Activated CD4-positive, alpha-beta memory T cell treated with anti-CD3 and anti-CD28 coated beads, Interleukin-2, amount 10 ng/mL, durations not matched to agents 7 days and 5 days (primary cell): ENCODE measurements at places on chromosomes 3 and 15. TPM values are rescaled to one million over a fixed set of nuclear protein-coding genes. Genes with fewer than 3 reads are reported as not detected.

GRCh38 chr15:77693576-77693975 is 60.9 kb upstream of the LINGO1 start:
- no peak overlapping the region for H3K27ac ChIP-seq
- no peaks in the 10 kb centered on the region for H3K36me3 ChIP-seq
- no peak for DNase-seq
- peaks cover 6% of the 10 kb centered on the region for H3K27me3 ChIP-seq
- H3K4me3 ChIP-seq, result no peak overlapping the region
- peaks cover 5% of the 10 kb centered on the region for H3K4me1 ChIP-seq

DNA sequence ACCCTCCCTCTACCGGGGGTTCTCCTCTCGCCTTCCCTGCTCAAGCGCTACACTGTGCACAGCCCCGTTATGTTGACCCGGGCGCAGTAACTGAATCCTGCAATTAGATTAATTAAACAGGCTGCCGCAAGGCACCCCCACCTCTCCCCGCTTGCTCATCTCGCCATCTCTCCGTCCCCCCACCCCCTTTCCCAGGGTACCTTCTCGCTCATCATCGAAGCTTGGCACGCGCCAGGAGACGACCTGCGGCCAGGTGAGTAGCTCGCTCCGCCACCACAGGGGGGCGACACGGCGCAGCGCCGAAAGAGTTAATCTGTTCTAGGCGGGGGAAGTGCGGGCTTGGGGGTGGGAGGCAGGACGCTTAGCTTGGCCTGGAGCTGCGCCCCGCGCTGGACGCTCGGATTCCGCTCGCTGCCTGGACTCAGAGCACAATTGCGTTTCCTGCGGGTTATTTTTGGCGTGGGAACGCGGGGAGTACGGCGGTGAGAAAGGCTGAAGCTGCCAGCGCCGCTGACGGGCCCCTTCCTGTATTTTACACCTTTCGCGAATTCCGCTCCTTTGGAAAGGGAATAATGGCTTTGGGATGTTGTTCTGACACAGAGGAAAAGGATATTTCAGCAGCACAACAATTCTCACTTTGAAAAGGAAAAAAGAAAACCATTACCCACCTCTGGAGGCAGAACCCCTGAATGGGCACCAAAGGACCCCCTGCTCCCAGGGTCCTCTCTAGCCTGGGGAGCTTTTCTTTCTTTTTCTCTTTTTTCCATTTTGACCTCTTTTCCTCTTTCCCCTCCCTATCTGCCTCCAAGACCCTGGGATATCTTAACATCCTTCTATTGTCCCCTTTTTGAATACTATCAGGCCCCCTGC is 1.5 kb downstream of the DLL4 start:
- H3K27ac ChIP-seq, result no peak overlapping the region
- H3K27me3 ChIP-seq, result peaks cover 60% of the 10 kb centered on the region
- no peaks in the 10 kb centered on the region for H3K36me3 ChIP-seq

- no peaks in the 10 kb centered on the region for H3K4me1 ChIP-seq
- no peaks in the 10 kb centered on the region for H3K27me3 ChIP-seq
- no peaks in the 10 kb centered on the region for H3K36me3 ChIP-seq
- H3K27ac ChIP-seq, result no peak overlapping the region
These were observed 226.7 kb downstream of the SNRPN start for GRCh38 chr15:25181293-25182097.

DNA sequence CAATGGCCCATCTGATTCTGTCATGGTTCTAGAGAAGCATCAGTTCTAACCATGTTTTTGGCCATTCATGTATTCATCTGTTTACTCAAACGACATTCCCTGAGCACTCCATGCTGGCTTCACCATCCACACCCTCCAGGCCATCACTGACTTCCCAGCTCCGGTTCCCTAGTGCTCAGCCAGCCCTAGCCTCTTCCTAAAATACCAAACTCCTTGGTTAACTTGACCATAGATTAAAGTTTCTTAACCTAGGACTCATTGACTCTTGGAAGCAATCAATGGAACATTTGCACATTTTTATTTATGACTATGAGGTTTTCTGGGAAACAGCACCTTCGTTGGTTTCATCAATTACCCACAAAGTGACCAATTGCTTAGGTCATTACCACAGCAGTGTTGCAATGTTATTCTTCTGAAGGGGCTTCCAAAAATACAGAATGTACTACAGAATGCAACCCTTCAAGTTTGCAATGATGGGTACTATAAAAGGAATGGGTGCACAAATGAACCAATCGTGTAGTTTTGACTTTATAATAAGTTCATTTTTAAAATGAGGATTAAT is 27.2 kb upstream of the SLC25A36 start:
- DNase-seq, result no peak
- no peak overlapping the region for H3K4me3 ChIP-seq
- H3K27me3 ChIP-seq, result peaks cover 13% of the 10 kb centered on the region
- no peaks in the 10 kb centered on the region for H3K36me3 ChIP-seq
- H3K27ac ChIP-seq, result no peak overlapping the region
- no peaks in the 10 kb centered on the region for H3K4me1 ChIP-seq

Gene SLC2A2
- total RNA-seq, result not detected
